ENCODE measurements at places on chromosomes 16 and 17. TPM values are rescaled to one million over a fixed set of nuclear protein-coding genes. Genes with fewer than 3 reads are reported as not detected.

- DNase-seq = no peak
Measured at GRCh38 chr17:9414471-9414870, 161.1 kb downstream of the STX8 start.

GRCh38 chr17:75440738-75441448, 15.5 kb upstream of the TMEM94 start:
- no peak for DNase-seq

- DNase-seq = no peak
Measured at GRCh38 chr16:19680881-19681340, 37.1 kb downstream of the KNOP1 start.

DNA sequence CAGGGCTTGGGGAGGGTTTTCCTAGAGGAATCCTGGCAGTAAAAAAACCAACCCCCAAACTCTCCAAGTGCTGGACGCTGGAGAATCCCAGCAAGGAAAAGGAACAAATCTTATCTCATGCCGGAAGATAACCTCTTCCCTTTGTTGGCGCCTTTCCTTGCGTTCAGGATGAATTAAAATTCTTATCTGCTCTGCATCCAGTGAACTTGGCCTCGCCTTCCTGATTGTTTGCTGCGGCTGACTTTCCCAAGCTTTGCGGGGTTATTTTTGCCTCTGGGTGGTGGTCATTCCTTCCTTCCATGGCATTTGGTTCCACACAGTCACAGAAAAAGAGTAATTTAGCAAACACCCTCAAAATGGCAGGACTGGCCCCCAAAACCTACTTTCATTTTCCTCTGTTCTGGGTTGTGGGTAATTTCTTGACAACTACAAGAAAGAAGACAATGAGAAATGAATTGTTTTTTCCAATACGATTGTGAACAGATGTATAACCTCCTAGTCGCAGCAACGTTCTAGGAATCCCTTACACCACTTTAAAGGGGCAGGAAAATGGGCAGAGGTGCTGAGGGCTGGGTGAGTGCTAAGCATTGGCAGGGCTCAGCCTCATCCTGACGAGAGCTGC, 77.8 kb downstream of the MRC2 start:
- no peak for DNase-seq

DNA sequence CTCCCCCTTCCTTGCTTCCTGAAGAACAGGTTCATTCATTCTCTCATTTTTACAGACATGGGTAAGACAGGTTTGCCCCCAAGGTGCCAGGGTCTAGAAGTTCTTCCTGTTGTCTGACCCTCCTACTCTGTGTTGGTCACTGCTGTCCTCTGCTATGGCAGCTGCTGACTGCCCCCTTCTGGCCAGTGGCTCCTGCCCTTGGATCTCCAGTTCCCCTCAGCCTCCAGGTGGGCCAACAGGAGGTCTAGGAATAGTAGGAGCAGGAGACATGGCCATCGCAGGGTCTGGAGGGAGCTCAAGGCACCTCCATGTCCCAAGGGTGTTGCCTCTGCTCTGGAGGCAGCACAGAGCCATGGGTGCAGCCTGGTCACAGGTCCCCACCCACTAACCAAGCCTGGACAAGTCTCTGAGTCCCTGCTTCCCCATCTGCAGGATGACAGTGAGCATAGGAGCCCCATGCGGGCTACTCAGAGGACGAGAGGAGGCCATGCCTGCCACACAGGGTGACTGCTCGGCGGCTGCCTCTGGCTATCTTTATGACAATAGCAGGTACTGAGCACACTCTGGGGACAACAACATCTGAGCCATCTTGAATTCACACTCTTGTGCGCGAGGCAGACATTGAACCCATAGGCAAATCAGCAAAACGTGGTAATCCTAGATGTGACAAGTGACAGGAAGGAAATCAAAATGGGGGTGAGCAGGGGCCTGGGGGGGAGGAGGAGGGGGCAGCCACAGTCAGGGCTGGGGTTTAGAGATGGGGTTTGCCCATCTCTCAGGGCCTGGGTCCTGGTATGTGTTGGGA, 27.0 kb upstream of the NXPH3 start:
- no peak for DNase-seq

- DNase-seq = no peak
Measured at GRCh38 chr17:78532922-78533640, 44.1 kb downstream of the DNAH17 start.

- DNase-seq = no peak
Measured at GRCh38 chr16:11188801-11189740, 66.9 kb downstream of the SOCS1 start.

GRCh38 chr16:84618581-84619460, 943 bp upstream of the COTL1 start:
- no peak for DNase-seq

DNA sequence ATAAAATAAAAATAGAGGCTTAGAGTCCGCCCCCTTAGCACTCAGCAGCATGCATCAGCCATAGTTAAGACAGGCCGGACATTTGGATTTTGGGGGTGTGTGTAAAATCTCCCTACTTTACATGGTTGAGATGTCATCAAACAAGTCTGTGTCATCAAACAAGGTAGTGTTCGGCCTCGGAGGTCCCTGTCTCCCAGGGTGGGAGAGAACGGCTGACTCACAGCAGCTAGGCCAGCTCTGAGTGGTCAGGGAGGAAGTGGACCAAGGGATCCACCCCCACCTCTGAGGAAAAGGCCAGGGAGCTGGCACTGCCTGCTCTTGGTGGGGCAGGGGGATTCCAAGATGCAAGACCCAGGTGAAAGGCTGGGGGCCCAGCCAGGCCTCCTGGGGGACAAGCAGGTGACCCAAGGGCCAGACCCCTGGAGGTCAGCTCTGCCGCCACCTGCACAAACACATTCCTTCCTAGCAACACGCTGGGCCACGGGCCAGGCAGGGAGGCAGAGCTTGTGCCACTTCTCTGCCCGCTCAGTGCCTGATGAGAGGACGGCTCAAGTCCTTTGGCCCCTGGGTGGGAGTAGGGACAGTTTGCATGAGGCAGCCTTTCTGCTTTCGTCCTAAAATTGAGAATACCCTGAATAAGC, 28.5 kb downstream of the KIFC3 start:
- no peak for DNase-seq

GRCh38 chr16:47719713-47720112, 258.6 kb downstream of the PHKB start:
- no peak for DNase-seq

DNA sequence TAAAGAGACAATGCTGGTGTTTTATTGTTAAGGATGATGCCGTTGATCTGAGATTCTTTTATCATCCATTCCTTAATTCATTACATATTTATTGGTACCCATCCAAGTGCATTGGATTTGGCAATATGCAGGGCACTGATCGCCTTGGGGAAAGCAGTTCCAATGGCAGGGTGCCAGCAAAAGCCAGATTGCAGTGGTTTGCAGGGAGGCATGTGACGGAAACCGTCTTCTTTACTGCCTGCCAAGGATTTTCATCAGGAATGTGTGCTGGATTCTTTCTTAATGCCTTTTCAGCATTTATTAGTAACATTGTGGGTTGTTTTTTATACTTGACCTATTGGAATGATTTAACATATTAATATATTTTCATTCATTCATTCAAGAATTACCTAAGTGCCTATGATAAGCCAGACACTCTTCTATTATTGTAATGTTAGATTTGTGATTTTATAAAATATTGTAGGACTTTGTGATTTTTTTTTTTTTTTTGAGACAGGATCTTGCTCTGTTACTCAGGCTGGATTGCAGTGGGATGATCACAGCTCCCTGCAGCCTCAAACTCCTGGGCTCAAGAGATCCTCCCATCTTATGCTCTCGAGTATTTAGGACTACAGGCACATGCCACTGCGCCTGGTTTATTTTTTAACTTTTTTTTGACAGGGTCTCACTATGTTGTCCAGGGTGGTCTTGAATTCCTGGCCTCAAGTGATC, 93.4 kb upstream of the TNRC6A start:
- peak; percentile 95 for DNase-seq

DNA sequence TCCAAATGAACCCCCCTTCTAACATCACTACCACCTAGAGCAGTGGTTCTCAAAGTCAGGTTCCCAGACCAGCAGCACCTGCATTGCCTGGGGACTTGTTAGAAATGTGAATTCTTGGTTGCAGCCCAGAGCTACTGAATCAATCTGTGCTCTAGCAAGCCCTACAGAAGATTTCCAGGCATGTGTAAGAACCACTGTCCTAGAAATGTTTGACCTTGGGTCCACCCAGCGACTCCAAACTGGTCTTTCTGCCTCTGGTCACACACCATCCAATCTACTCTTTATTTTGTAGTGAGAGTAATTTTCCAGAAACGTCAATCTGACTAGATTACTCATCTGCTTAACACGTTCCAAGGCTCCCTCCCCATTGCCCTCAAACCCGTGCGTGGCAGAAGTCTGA, 169.9 kb downstream of the HAPSTR1 start:
- DNase-seq = no peak

DNA sequence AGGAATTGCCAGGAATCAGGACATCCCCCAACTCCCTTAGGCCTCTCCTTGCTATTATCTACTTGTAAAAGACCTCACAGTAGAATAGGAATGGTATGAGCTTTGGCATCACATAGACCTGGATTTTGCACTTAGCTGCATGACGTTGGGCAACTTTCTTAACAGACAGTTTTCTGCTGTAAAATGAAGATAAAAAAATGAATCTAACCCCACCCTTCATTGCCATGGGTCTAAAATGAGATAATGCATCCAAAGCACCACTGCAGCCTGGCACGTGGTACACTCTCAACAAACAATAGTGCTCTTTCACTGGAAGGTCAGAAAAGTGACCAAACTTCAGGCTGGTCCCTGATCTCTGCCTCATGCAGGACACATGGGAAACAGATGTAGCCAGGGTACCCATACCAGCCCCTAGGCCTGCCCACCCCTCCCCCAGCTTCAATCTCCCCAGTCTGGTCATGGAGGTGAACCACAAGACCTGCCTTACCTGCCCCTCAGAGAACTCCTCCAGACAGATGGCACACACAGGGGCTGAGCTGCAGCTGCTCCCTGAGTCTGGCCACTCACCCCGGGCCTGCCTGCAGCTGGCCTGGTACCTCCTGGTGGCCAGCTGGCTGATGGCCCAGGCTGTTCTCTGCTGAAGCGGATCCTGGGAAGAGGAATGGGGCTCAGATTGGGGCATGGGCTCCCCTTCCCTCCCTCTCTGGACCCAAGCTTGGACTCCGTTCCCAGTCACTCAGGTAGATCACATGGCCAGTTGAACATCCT, 8.5 kb upstream of the SUPT4H1 start:
- DNase-seq = no peak

GRCh38 chr17:72556944-72557826, 436.4 kb downstream of the SOX9 start:
- DNase-seq = peak; percentile 54

DNA sequence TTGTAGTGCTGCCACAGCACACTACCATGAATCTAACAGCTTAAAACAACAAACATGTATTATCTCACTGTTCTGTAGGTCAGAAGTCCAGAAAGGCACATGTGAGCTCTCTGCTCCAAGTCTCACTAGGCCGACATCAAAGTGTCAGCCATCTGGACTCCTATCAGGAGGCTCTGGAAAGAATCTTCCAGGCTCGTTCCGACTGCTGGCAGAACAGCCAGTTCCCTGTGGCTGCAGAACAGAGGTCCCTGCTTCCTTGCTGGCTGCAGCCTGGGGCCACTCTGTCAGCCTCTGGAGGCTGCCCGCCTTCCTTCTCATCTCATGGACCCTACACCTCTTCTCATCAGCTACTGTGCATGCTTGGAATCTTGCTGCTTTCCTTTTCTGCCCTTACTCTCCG, 168.9 kb downstream of the CBLN1 start:
- DNase-seq = no peak

DNA sequence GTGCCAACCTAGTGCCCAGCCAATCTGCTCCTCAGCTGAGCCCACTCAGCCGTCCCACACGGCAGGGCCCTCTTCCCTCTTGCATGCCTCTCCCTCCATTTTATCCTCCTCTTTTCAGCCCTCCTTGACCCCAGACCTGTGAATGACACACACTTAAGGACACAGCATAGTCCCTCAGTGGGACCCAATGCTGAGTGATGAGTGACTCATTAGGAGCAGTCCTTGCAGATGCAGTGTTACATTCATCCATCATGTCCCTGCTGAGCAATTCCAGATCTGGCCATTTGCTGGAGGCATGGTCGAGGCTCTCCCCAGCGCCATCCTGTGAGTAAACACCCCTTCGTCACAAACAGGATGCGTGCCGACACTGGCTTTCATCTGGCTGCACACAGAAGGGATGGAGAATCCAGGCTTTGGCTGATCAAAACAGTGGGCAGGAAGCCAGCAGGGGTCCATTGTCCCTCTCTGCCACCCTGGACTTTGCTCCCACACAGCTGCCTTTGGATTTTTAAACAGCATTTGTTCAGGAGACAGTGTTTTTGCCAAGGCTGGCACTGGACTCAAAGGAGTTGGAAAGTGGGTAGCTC, 122.6 kb downstream of the AXIN2 start:
- DNase-seq = no peak

GRCh38 chr16:15660203-15660601, 10.2 kb downstream of the NDE1 start:
- DNase-seq = no peak

The CCDC200 gene
- not detected for total RNA-seq

The SLC5A10 gene
- 0.32 TPM for total RNA-seq

The PHOSPHO1 gene
- total RNA-seq = 0.36 TPM

The WNT3 gene
- 52.2 TPM for total RNA-seq

The RAB26 gene
- 2.0 TPM for total RNA-seq

The PIRT gene
- 0.42 TPM for total RNA-seq

The HS3ST2 gene
- total RNA-seq = 2.7 TPM

The LRRC46 gene
- total RNA-seq = not detected
